Liver (tissue), 10 donors: ENCODE measurements at places on chromosomes 1 and 21. TPM values are rescaled to one million over a fixed set of nuclear protein-coding genes. Genes with fewer than 3 reads are reported as not detected.

DNA sequence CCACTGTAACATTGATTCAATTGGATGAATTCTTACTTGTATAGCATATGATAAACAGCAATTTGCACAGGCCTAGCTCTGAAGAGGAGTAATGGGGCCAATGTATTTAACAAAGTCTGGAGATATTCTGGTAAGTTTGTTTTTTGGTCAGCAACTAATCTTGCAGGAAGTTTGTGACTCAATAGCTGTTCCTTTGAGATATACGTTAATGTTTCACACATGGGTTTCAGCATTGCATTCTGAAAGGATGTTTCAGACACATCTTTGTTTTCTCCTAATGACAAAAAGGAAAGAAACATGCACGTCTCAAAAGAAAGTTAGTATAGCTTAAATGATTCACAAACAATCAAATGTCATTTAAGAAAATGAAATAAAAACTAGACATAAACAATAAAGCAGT, 49.0 kb downstream of the LTN1 start:
- DNase-seq = no peak

- DNase-seq = no peak
These were observed 67.0 kb downstream of the RASAL2 start for GRCh38 chr1:178160736-178161475.

GRCh38 chr21:33817138-33817537, 98.5 kb downstream of the ATP5PO start:
- DNase-seq = no peak

- no peak for DNase-seq
These were observed 31.9 kb downstream of the IRF2BP2 start for GRCh38 chr1:234578087-234578486.

YTHDF2 gene
- polyA plus RNA-seq = 21.1 TPM

FCRL1 gene
- polyA plus RNA-seq = 0.47 TPM

ABCG1 gene
- 3.5 TPM for polyA plus RNA-seq

DNA sequence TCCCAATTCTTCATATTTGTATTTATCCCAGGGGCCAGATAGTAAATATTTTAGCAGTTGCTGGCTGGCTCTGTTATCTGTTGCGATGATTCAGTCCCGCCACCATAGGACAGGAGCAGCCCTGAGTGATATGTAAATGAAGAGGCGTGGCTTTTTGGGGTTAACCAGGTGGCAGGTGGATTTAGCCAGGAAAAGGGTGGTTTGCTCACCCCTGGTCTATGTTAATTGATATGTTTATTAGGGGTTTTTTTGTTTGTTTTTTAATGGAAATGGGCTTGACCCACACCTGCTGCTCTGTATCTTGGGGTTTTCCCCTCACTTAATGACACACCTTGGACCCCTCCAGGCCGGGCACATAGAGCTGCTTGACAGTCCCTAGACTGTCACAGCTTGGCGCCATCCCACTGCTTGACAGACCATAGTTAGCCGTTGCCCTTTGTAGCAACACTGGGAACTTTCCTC, 62.8 kb downstream of the PIK3CD start:
- no peak for DNase-seq

- DNase-seq = peak; percentile 46
These were observed 540 bp downstream of the CD55 start for GRCh38 chr1:207321790-207322645.

DNA sequence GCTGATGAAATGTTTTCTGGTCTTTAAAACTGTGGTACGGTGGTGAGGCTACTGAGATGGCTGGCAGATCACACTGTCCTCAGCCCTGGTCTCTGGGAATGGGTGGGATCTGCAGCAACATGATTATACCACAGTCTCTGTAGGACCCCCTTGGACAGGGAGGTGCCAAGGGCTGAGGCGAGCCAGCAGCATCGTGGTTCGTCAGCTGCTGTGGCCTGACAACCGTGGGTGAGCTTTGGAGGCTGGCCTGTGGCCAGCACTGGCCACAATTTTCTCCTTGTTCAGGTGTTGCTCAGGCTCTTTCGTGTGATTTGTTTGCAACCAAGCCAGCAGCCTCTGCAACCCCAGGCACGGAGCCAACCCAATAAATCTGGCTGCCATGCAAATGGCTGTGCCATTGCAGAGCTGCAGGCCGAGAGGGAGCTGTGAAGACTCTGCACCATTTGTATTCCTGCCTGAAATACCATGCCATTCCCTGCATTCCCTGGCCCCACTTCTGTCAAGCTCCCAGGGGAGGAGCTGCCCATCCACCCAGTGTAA, 70.9 kb downstream of the PCP4 start:
- no peak for DNase-seq

GRCh38 chr1:41868241-41868998, 50.3 kb downstream of the HIVEP3 start:
- no peak for DNase-seq

HSD3B2 gene
- polyA plus RNA-seq = 0.18 TPM

C1orf94 gene
- polyA plus RNA-seq = not detected

DNA sequence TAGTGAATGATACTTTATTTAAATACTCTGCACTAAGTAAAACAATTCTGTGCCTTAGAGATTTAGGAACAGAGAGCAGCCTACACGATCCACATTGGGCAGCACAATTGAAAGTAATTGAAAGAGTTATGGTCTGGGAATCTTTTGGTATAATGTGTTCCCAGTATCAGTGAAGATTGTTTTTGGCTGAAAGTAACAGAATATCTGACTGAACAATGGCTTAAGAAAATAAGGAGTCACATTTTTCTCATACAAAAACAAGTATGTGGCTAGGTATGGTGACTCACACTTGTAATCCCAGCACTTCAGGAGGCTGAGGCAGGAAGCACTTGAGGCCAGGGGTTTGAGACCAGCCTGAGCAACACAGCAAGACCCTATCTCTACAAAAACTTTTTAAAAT, 306.2 kb downstream of the NFIA start:
- DNase-seq = no peak

GRCh38 chr1:245864872-245865271, 642.2 kb downstream of the SMYD3 start:
- DNase-seq = no peak

DNA sequence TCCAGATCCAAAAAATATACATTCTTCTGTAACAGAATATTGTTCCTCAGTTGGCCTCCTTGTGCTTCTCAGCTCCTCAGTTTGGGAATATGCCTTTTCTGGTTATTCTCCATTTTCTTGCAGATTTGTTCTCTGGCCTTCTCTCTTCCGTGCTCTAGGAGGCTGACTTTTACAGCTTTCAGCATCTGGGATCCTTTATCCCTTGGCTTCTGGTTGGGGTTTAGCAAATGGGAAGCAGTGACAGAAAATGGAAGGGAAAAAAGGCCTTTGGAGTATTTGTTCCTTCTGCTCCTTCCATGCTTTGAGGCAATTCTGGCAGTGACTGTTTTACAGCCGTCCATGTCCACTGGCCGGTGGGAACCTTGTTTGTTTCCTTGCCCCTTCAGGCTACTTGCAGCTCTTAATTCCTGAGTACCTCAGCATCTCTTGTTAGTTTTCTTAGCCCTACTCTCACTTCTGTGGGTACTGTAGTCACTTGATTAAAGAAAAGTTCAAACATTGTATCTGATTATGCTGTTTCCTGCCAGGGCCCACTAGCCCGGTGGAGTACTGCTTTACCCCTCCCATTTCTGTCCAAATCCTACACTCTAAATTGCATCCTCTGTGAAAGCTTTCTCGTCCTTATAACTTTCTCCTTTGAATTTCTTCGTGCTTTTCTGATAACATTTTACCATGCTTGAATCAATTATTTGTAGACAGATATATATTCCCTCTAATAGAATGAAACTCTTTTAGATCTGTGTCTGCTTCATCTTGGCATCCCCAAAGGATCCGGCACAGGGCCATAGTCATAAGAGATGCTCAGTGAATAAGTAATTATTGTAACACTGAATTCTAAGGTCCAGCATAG, 118.2 kb downstream of the OSBPL9 start:
- DNase-seq = no peak

- DNase-seq = no peak
These were observed 29.4 kb downstream of the S100A6 start for GRCh38 chr1:153506386-153506785.

FAM110D gene
- polyA plus RNA-seq = 0.39 TPM

PTPN22 gene
- 0.54 TPM for polyA plus RNA-seq

NR0B2 gene
- polyA plus RNA-seq = 166 TPM

DNA sequence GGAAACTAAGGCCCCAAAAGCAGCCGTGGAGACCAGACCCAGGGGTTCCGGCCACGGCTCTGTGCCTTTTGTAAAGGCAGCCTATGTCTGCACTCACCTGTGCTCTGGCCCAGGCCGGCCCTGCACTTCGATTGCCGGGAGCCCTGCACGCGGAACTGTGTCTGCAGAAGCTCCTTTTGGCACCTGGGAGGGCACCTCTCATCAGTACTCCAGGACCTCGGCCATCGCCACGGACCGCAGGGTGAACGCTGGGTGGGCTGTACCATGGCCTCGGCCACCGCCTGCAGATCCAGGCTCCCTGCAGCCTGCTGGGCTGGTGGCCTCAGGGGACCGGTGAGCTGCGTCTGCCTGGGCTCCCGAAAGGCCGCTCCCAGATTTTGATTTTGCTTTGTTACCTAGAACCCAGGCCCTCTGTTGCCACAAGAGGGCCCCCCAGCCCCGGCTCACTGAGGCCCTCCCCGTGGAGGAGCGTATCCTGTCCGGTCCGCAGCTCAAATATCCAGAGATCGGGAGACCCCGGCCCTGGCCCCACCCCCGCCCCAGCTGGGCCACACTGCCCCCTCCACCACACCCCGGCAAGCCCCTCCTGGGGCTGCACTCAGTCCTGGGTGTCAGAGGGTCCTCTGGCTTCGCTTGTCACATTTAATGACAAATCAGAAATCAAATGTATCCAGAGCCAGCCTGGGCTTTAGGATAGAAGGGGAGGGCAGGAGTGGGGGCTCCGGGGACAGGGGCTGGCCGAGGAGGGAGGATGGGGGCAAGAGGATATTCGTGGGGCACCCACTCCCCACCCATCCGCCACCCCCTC, 60.2 kb upstream of the PDE9A start:
- peak; percentile 73 for DNase-seq

GRCh38 chr1:39394598-39394997, 96.8 kb upstream of the BMP8A start:
- no peak for DNase-seq

DNA sequence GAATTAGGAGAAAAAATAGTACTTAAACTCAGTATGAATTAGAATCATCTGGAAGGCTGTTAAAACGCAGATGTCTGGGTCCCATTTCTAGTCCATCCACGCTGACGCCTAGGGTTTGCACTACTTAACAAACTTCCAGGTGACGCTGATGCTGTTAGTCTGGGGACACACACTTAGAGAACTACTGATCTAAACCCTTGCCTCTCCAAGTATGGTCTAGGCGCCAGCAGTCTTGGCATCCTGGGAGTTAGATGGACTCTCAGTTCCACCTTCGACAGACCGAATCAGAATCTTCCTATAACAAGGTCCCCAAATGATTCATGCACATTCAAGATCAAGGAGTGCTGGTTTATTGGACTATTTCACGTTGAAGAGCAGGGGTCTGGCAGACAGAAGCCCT, 11.5 kb downstream of the DIO1 start:
- no peak for DNase-seq

- no peak for DNase-seq
These were observed 587.2 kb upstream of the ZRANB2 start for GRCh38 chr1:71668065-71668464.

KCNT2 gene
- polyA plus RNA-seq = 6.1 TPM

- DNase-seq = no peak
These were observed 13.9 kb downstream of the CXADR start for GRCh38 chr21:17526776-17527175.

DNA sequence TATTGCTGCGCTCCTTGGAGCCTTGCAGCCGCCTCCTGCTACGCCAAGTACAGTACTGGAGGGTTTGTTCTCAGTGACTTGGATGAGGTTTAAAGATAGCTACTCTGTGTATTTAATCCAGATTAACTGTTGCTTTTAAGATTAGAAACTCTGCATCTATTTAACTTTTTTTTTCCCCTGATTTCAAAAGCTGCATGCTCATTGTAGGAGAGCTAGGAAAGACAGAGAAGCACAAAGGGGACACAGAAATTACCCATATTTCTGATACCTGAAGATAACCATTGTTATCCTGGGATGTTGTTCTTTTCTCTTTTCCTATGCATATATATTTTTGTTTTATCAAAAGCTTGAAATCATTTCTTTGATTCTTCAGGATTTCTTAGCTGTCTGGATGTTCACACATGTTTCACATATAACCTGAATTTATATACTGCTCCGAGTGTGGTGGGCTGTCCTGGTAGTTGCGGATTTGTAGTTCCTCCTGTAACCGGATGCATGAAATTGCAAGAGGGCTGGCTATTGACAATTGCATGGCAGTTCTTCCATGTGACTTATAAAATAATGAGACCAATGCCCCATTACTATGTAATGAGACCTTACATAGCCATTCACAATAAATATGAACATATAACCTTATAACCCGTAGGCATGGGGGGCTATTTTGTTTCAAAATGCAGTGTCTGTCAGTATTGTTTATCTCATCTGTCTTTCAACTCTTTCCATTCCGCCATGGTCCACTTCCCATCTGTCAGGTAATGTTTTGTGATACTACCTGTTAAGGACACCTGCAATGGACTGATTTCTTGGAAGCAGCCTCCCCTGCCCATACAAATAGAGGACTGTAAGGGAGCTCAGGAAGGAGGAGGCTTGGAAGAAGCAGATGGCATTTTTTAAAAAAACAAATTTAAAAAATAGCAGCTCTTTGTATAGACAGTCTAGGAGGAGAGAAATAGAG, 1.4 kb downstream of the RAVER2 start:
- no peak for DNase-seq

DNA sequence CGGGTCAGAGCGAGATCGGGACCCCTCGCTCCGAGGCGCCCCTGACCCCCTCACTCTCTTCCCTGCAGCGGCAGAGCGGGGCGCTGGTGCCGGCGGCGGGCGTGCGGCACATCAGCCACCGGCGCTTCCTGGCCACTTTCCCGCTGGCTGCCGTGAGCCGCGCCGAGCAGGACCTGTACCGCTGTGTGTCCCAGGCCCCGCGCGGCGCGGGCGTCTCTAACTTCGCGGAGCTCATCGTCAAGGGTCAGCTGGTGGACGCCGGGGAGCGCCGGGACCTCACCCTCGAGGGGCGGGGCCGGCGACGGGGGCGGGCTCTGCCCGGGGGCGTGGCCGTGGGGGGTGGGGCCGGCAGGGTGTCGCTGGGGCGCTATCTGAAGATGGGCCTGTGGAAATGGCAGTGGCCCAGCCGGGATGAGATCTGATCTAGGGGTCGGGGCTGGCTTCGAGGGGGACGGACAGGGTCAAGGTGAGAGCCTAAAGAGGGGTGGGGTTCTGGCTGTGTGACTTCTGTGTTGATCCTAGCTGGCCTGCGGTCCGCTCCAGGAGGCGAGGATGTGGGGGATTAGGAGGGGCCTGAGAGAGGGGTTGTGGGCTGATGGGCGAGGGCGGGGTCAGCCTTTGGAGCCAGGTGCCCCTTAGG, 23.6 kb downstream of the PTPRU start:
- peak; percentile 77 for DNase-seq
